ENCODE measurements at places on chromosomes 2 and 18.
A peak's percentile ranks its signal among the peaks of the same experiment; 100 is the strongest.

DNA sequence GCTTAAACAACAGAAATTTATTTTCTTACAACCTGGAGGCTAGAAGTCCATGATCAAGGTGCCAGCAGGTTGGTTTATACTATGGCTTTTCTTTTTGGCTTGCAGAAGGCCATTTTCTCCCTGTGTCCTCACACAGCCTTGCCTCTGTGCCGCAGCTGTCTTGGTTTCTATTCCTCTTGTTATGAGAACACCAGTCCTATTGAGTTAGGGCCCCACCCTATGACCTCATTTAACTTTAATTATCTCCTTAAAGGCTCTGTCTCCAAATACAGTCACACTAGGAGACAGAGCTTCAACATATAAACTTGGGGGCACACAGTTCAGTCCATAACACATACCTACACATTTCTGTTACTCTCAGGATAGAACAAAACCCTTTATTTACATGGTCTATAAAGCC lies 17.3 kb upstream of the RHOB start:
- no peak for DNase-seq

- no peak for DNase-seq
Observed at GRCh38 chr2:128490881-128491691, 172.4 kb upstream of the HS6ST1 start.

- DNase-seq, result no peak
Observed at GRCh38 chr2:2059199-2059598, 271.9 kb downstream of the MYT1L start.

GRCh38 chr2:163173591-163173990 lies 335.0 kb upstream of the KCNH7 start:
- peak; percentile 7 for DNase-seq

DNA sequence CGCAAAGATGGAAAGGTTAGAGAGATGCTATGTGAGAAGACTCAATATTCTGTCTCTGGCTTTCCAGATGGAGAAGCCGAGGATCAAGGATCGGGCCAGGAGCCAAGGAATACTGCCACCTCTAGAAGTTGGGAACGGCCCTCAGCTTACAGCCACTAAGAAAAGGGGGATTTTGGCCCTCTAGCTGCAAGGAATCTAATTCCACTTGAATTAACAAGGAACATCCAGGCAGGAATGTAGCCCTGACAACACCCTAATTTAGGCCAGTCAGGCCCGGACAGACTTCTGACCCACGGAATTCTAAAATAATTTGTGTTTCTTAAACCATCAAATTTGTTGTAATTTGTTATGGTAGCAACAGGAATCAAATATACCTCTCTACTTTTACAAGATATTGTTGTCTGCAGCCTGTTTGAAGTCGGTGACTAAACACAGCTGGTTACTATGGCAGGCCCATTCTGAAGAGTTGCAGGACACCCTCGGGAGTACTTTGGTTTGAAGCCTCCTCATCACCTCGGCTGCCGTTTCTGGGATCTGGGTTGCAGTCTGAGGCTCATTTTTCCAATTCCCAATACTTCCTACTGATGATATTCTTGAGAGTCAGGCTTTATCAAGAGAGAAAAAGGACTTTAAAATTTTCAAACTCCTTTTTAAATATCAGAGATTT lies 1131.2 kb downstream of the TSN start:
- DNase-seq, result no peak

Measured in kidney epithelial cell (primary cell).